ENCODE measurements at places on chromosomes 11 and 22. TPM values are rescaled to one million over a fixed set of nuclear protein-coding genes. Genes with fewer than 3 reads are reported as not detected.

DNA sequence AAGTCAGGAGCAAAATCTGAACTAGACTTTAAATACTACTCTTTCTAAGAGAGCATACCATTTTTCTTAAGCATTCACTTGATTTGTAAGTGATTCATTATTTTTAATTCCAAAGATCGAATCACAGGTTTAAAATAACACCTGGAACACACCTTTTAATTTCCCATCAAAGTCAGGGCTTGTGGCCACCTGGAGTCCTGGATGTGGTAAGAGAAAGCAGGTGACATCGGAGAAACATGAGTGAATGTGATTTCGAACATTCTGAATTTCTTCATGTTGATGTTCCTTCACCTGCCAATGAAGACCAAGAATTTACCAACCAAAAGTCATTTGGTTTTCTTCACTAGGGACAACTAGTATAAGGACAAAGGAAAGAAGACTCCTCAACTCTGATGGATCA, 28.0 kb downstream of the ATL3 start:
- DNase-seq: no peak

DNA sequence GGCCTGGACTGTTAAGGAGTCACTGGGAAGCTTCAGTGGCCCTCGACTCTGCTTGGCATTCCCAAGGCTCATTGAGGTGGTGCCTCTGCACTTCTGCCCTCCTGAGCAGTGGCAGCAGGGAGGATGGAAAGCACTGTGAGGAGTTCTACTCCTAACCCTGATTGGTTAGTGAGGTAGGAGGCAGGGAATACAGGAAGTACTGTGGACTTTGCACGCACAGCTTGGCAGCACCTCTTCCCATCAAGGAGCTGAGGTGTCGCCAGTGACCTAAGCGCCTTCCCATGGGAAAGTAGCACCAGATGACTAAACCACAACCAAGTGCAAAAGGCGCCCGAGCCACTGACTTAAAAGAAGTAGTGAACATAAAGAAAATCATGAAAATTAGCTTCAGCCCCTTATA, 152.5 kb upstream of the CADM1 start:
- DNase-seq: no peak

DNA sequence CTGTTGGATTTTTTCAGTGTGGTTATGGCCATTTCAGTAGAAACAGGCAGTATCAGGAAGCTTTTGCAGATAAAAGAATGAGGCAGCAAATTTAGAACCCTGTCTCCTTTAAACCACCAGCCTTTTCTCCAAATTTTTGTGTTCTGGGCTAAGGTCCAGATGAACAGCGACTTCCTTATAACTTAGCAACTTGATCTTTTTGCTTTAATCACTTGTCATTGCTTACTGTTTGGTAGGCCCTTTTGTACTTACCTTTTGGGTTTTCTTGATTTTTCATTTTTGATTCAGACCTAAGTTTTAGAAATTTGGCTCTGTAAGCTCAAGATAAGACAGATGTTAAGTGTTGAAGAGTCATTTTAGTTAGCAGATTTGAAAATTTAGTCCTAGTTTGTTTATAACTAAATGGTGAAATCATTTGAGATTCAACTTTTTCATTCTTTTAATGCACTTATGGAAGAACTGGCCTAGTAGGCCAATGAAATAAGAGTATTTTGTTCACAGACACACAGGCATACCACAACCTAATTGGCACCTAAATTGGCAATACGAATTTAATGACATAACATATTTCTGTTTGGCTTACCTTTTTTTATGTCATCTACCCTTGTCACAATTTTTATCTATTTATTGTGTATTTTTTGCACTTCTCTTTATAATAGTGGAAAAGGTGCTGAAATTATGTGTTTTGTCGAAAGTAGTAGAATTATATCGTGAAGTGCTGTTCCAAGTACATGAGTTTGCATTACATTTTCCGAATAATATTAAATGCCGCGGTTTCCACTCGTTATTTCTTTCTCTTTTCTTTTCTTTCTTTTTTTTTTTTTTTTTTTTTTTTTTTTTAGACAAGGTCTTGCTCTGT, 2.1 kb downstream of the RTN3 start:
- no peak for DNase-seq

DNA sequence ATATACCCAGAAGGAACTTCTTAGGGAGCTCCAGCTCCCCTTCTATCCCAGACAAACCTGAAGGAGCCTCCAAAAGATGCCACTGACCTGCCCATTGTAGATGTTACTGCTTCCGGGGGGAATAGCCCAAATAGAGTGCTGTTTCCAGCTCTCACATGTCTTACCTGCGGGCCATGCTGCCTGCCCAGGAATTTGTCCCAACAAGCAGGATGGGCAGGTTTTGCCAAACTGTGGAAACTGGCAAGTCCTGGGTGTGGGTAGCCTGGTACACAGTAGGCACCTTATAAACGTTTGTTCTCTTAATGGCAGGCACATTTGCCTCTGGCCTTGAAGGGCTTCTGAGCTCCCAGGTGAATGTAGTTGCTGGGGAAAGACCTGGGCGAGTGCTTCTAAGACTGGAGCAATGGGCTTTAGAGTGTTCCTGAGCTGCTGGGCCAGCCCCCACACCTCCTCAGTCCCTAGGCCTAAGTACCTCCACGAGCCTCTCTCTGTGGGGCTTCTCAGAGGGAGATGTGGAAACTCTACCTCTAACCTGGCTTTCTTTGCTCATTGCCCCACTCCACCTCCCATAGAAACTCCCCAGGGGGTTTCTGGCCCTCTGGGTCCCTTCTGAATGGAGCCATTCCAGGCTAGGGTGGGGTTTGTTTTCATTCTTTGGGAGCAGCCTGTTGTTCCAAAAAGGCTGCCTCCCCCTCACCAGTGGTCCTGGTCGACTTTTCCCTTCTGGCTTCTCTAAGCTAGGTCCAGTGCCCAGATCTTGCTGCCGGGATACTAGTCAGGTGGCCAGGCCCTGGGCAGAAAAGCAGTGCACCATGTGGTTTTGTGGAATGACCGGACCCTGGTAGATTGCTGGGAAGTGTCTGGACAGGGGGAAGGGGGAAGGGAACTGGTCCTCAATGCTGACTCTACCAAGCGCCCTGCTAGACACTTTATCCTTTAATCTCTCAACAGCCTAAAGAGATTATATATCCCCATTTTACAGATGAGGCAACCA, 37.2 kb downstream of the LIMK2 start:
- DNase-seq: peak; percentile 33

DNA sequence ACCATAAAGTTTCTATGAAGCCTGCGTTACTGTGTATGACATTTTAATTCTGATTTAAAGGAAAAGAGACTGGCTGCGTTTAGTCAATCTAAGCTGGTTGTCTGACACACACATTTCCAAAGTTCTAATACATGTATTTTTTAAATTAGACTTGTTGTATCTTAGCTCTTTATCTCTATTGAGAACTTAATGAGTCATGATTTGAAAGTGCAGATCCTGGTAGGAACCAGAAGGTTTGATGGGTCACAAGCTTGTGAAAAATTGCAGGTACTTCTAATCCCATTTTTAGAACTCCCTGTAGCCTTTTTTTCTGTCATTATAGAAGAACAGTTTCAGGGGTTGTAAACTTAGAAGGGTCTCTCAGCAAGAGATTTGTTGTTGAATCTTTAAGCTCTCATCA, 210.3 kb downstream of the DDX10 start:
- no peak for DNase-seq

GRCh38 chr11:1796413-1797011, 32.8 kb upstream of the CTSD start:
- DNase-seq: no peak

DNA sequence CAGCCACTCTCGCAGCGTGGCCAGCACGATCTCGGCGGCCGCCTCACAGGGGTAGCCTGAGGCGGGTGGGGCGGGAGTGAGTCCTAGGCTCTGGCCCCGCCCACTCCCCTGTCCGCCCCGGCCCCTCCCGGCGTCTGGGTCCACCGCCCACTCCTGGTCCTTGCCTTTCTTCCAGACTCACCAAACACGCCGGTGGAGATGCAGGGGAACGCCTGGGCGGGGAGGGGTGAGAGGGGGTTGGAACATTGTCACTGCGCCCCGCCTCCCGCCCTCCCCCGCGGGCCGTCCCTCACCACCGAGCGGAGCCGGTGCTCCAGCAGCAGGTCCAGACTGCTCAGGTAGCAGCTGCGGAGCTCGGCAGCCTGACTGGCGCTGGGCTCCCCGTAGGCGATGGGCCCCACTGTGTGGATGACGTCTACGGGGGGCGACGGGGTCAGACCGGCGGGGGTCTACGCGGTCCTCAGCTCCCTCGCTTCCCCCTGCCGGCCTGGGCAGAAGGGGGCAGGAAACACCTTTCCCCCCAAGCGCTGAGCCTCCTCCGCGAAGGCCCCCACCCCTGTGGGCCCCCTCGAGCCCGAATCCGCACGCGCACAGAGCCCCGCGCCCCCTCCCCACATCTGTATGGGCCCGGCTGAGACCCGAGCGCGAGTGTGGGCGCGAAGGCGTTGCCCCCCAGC, 13.2 kb downstream of the OTUB1 start:
- DNase-seq: peak; percentile 86

DNA sequence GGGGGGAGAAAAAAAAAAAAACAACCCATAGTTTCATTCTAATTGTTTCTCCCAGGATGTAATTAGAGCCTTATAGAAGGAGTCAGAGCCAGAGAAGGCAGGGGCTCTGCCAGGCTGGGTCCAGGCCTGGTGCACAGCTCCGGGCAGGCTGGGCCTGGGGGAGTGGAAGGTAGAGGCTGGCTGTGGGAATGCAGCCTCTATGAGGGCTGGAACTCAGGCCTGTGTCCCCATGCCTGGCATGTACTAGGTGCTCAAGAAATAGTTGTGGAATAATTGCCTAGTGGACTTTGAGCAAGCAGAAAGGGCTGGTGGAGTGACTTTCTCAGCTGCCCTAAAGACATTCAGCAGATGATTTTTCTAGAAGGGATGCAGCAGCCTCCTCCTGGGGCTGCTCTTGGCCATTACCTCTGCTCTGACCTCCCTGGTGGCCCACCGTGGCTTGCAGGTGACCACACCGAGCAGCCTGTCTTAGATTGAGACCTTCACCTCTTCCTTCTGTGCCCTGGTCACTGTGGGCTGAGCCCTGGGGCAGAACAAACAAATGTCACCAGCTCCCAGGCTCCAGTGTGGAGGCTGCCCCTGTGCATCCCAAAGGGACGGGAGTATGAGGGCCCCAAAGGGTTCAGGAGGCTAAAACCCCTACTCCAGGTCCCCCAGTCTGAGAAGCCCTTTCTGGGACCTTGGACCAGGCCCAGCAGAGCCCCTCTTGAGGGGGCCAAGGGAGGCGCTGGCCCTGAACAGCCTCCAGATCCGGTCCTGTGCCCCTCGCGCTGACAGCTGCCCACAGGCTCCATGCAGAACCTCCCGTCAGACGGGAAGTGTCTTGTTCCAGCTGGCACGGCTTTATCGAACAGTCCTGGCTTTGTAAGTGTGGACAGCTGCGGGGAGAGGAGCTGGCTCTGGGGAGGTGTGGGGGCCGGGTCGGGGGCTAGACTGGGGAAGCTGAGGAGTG, 18.8 kb downstream of the MYEOV start:
- DNase-seq: peak; percentile 62

DNA sequence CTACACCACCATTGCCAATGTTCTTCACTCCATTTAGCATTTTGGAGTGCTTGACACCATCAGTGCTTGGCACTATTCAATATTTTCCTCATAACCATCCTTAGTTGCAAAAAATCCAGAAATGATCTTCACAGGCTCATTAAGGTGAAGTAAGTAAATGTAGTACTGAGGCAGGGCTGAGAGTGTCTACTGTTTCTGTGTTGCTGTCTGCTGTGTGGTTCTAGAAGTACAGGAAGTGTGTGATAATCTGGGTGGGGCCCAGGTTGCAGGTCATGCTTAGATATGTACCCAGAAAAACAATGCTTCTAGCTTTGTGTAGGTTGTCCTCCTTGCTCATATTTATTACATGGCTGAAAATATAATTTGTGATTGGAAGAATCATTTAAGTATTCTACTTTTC, 411.8 kb upstream of the CCDC179 start:
- no peak for DNase-seq

- DNase-seq: no peak
Measured at GRCh38 chr11:68950270-68950669, 30.5 kb downstream of the MRGPRD start.

DNA sequence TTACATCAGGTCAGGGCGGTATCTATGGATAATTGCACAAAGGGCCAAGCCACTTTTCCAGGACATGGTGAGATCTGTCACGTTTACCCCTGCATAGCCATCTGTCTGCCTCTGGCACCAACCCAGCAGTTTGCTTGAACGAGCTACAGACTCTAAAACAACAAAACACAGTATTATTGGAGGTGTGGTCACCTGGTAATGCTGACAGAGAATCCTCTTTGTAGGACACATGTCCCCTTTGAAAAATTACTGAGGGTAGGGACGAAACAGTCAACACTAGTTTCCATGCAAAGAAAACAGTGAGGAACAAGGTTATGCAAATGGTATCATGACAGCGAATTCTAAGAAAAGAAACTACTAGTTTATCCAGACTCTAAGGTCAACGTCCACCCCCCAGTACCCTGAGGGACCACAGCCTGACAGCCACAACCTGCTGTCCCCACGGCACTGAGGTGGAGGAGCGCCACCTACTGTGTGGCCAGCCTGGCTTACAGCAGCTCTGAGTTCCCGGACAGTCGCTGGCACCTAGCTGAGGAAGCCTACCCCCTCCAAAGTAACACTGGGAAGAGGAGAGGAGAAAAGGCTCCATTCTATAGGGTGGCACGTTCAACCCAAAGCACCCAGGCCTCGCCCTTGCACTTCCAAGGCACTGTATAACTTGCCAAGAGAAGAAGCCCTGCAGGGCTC, 117.4 kb upstream of the BID start:
- no peak for DNase-seq

DNA sequence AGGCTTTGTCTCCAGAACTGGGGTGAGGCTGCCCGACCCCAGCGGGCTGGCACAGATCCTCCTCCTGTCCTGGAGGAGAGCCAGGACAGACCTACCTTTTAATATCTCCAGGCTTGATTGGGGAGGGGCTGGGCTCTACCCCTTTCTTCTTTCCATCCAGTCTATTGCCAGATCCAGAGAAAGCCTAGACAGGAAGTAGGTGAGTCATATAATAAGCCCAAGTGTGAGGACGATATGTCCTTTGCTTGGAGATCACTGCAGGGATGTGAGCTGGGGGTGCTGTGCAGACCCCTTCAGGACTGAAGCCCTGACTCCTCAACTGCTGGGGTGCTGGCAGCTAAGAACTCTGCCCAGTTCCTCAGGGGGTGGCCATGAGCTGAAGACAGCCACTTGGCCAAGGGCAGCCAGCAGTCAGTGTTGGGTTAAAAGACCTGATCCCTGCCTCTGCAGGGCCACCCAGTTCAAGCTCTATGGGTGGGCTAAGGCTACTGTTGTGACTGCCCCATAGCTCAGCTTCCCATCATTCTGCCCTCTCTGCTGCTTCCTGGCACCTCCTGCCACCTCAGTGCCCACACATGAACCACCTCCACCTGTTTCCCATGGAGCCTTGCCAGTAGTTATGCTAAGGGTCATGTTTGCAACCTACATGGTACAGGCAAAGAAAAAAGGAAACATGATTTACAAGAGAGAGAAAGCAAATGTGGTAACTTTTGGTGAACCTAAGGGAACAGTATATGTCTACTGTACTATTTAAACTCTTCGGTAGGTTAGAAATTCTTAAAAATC, 8.3 kb upstream of the C22orf39 start:
- no peak for DNase-seq

GRAMD1B gene
- total RNA-seq: 4.3 TPM

PRR33 gene
- not detected for total RNA-seq

UPK3A gene
- total RNA-seq: not detected

FAM180B gene
- 1.4 TPM for total RNA-seq

TRMT2A gene
- 52.4 TPM for total RNA-seq

GRAP2 gene
- 1.4 TPM for total RNA-seq

FAM227A gene
- 0.55 TPM for total RNA-seq
